ENCODE measurements at places on chromosomes 1 and 21.

DNA sequence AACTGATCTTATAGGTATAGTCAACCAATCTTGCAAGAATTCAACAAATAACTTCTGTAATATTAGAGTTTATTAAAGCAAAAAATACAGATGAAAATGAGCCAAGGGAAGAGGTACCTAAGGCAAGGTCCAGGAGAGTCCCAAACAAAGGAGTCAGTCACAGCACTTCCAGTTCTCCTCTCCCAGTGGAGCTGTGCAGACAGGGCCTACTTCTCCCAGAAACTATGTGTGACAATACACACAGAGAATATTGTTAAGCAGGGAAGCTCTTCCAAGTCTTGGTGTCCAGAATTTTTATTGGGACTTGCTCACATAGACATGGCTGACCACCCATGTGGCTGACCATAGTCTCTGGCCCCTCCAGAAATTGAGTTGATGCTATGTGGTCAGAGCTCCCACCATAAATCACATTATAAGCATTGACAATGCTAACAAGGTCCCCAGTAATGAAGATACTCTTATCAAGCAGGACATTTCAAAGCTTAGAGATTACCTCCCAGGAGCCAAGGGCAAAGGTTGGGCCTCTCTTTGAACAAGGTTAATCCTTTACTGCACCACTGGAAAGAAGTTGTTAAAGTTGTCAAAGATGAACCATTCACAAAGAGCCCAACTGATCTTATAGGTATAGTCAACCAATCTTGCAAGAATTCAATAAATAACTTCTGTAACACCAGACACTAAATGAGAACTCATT lies 3.5 kb upstream of the CD244 start:
- DNase-seq = no peak

GRCh38 chr1:230493264-230493663 lies 67.1 kb upstream of the PGBD5 start:
- DNase-seq = no peak

DNA sequence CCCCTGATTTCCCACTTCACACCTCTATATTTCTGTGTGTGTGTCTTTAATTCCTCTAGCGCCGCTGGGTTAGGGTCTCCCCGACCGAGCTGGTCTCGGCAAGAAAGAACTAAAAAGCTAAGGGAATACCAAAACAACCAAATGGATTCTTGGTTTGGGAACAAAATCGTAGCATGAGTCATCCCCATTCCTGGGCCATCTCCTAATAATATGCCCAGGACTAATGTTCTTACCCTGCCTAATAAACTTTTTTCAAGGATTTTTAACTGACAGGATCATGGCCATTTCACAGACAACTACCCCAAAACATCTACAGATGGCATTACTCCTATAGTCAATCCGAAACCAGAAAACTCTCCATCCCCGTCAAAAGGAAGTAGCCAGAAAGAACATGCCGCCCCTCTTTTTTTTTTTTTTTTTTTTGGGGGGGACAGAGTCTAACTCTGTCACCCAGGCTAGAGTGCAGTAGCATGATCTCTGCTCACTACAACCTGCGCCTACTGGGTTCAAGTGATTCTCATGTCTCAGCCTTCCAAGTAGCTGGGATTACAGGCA lies 4.1 kb upstream of the HPDL start:
- DNase-seq = no peak

DNA sequence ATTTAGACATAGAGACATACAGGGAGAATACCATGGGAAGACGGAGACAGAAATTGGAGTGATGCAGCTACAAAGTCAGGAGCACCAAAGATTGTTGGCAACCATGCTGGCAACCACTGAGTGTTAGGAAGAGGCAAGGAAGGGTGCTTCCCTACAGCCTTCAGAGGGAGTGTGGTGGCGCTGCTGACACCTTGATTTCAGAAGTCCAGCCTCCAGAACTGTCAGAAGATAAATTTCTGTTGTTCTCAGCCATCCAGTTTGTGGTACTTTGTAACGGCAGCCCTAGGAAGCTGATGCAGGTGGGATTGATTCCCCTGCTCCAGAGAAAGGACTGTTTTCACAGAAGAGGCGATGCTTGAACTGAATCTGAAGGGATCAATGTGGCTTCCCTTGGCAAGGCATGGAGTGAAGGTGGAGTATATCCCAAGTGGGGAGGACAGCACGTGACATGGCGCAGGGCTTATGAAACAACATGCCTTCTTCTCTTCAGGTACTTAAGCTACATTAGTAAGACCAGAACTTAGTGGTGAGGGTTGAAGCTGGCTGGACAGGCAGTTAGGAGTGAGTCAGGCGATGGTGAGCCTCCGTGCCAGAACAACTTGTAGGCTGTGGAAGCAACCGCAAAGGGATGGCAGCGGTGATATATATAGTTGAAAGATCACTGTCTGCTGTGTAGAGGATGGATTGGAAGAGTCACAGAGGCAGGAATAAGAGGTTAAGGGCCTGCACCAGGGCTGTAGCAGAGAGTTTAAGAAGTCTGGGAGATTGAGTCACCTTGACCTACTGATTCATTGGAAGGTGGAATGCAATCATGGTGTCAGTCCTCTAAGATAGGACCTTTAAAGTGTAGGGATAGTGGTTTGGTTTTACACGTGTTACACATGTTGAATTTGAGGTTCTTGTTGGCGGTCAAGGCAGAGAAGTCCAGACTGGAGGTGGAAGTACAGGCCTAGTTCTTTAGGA lies 2.1 kb downstream of the LEPR start:
- no peak for DNase-seq

GRCh38 chr1:169928438-169929209 lies 34.9 kb upstream of the SCYL3 start:
- no peak for DNase-seq
